ENCODE measurements at places on chromosomes 13 and 19. TPM values are rescaled to one million over a fixed set of nuclear protein-coding genes. Genes with fewer than 3 reads are reported as not detected.

GRCh38 chr13:26583662-26584061, 26.2 kb downstream of the WASF3 start:
- no peak for DNase-seq

- DNase-seq: peak; percentile 33
Measured at GRCh38 chr13:49220036-49220855, at the start of gene MLNR. Gene MLNR, plus strand, starts transcription at chr13:49220338. Its CDS starts 0 bp downstream, at chr13:49220338.

- no peak for DNase-seq
Measured at GRCh38 chr19:8120636-8121480, 28.5 kb downstream of the FBN3 start.

Gene TMC4
- not detected for total RNA-seq

Gene PRR36
- total RNA-seq: 21.8 TPM

Gene TSHZ3
- 3.0 TPM for total RNA-seq
